ENCODE measurements at places on chromosomes 7 and 10. TPM values are rescaled to one million over a fixed set of nuclear protein-coding genes. Genes with fewer than 3 reads are reported as not detected.

HECW1 gene
- 0.28 TPM for total RNA-seq

LIPK gene
- total RNA-seq = not detected

CALY gene
- not detected for total RNA-seq

PSD gene
- 31.3 TPM for total RNA-seq

NKX1-2 gene
- not detected for total RNA-seq

TEX47 gene
- not detected for total RNA-seq

LGI1 gene
- not detected for total RNA-seq

GRCh38 chr7:77327932-77328628 lies 88.1 kb downstream of the GSAP start:
- H3K27me3 ChIP-seq = no peaks in the 10 kb centered on the region
- H3K4me1 ChIP-seq = peaks cover 3% of the 10 kb centered on the region
- H3K4me3 ChIP-seq = no peak overlapping the region
- DNase-seq = no peak

- no peaks in the 10 kb centered on the region for H3K36me3 ChIP-seq
- H3K27me3 ChIP-seq = no peaks in the 10 kb centered on the region
- H3K4me3 ChIP-seq = no peak overlapping the region
- no peak overlapping the region for H3K27ac ChIP-seq
- no peak for DNase-seq
Observed at GRCh38 chr7:44808914-44809393, 12.5 kb downstream of the PPIA start.

- H3K27me3 ChIP-seq = no peaks in the 10 kb centered on the region
- no peak for DNase-seq
- H3K4me3 ChIP-seq = no peak overlapping the region
- no peaks in the 10 kb centered on the region for H3K36me3 ChIP-seq
Observed at GRCh38 chr7:15891151-15891881, 204.8 kb upstream of the MEOX2 start.

DNA sequence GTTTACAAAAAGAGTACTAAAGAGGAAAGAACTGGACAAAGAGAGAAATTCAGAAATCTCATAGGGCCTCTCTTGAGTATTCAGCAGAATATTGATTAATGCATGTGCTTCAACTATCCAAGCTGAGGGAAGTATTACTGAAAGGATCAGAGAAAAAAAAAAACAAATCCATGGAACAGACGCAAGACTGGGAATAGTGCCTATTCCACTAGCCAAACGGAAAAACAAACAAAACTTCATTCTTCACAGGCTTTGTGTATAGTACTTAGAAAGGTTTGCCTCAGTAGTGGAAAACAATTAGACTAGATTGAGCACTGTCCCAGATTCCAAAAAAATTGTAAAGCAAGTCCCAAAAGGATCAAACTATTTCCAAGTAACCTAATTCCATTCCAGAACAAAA lies 106.2 kb downstream of the TFEC start:
- no peak overlapping the region for H3K4me3 ChIP-seq
- no peaks in the 10 kb centered on the region for H3K27me3 ChIP-seq
- no peak overlapping the region for H3K27ac ChIP-seq
- DNase-seq = no peak

DNA sequence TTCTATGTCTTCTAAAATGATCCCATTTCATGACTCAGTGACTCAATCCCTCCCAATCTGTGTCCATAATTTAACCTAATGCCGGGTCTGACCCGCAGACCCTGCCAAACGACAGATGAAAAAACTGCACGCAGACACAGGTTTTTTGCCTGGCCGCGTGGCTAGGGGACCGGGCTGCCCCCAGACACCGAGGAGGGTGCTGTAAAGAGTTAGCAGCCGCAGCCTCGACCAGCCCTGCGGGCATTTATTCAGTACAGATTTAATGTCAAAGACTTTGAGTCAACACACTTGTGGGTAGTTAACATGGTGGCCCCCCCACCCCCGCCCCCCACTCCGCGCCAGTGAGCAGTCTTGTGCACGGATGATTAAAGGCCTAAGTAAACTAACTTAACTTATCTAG lies 1324.7 kb downstream of the GATA3 start:
- H3K27me3 ChIP-seq = no peaks in the 10 kb centered on the region
- H3K4me3 ChIP-seq = no peak overlapping the region
- no peak overlapping the region for H3K27ac ChIP-seq
- H3K36me3 ChIP-seq = no peaks in the 10 kb centered on the region
- no peaks in the 10 kb centered on the region for H3K4me1 ChIP-seq

GRCh38 chr10:91196268-91197048 lies 24.0 kb upstream of the PCGF5 start:
- H3K36me3 ChIP-seq = no peaks in the 10 kb centered on the region
- no peaks in the 10 kb centered on the region for H3K27me3 ChIP-seq
- H3K4me3 ChIP-seq = no peak overlapping the region
- H3K27ac ChIP-seq = no peak overlapping the region
- DNase-seq = no peak
- H3K4me1 ChIP-seq = no peaks in the 10 kb centered on the region

DNA sequence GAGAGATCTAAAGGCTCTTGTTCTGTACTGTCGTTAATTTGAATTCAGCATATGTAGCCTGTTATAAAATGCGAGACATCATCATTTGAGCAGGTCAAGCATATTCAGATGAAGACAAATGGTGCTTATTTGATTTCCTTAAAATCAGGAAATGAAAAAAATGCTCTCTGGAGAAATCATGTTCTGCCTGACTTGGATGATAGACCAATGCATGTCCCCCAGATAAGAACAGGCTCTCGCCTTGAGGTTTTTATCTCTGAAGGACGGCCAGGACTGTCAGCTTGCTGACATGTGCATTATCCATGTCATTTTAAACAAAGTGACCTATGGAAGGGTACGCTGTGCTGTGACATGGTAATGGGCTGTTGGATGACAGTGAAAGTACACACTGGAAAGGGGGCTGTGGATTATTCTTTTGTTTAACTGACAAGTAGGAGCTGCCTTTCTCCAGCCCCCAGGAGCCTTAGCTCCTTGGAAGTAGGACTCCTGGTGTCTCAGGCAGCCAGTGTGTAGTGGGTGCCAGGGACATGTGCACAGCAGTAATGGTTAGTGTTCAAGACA lies 695.1 kb upstream of the GALNT17 start:
- no peak overlapping the region for H3K4me3 ChIP-seq
- no peaks in the 10 kb centered on the region for H3K4me1 ChIP-seq
- no peaks in the 10 kb centered on the region for H3K36me3 ChIP-seq
- DNase-seq = no peak
- H3K27me3 ChIP-seq = no peaks in the 10 kb centered on the region

DNA sequence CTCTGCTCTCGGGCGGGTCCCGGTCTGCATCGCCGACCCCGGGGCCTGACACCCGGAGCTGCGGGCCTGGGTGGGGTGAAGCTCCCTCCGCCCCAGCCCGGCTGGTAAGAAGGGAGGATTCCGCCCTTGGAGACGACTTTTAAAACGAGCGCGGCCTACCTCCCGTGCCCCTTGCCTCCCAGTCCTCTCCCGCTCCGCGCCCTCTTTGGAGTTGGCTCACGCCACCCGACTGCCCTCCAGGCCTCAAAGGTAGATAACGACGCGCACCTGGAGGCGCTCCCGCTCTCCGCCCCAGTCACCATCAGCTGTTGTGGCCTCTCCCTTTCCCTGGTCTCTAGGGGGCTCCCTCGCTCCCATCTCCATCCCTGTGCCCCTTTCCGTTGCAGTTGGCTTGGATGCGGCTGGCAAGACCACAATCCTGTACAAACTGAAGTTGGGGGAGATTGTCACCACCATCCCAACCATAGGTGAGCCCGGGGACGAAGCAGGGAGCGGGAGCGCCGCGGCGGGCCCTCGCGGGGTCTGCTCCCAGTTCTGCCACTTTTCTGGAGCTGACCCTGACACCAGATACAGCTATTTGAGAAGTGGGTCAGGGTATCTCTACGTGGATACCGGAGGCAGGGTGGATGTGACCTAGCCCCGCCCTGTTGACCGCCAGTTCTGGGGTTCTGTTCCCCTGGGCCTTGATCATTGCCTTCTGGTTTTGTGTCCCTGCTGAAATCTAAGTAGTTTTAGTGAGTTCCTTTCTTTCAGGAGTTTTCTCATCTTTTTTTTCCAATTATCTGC lies 679 bp downstream of the ARF5 start:
- H3K36me3 ChIP-seq = no peaks in the 10 kb centered on the region
- H3K4me3 ChIP-seq = peak overlapping the region; percentile 49
- no peaks in the 10 kb centered on the region for H3K4me1 ChIP-seq
- H3K27me3 ChIP-seq = no peaks in the 10 kb centered on the region
- DNase-seq = peak; percentile 67
- peak overlapping the region; percentile 95 for H3K27ac ChIP-seq

GRCh38 chr7:39527296-39527695 lies 38.9 kb upstream of the YAE1 start:
- no peak overlapping the region for H3K4me3 ChIP-seq
- H3K27me3 ChIP-seq = no peaks in the 10 kb centered on the region
- DNase-seq = no peak
- H3K36me3 ChIP-seq = no peaks in the 10 kb centered on the region

DNA sequence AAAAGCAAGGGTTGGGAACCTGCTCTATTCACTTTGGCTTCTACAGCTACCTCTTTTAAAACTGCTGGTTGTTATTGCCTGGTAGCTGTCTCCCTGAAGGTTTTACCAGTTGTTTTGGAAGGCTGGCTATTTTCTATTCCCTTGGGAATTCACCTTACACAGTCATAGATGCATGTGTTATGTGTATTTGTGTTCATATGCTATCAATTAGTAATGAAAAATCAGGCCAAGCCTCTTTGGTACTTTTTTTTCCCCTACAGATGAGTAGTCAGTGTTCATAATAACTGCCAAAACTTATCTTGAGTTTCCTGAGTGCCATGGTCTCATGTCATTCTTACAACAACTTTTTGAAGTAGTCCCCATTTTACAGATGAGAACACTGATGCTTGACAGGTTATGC lies 738.0 kb upstream of the GALNT17 start:
- H3K4me1 ChIP-seq = no peaks in the 10 kb centered on the region
- no peak overlapping the region for H3K27ac ChIP-seq
- H3K36me3 ChIP-seq = no peaks in the 10 kb centered on the region

GRCh38 chr10:22649994-22650393 lies 64.4 kb downstream of the PIP4K2A start:
- no peak overlapping the region for H3K4me3 ChIP-seq
- H3K27ac ChIP-seq = no peak overlapping the region
- H3K27me3 ChIP-seq = no peaks in the 10 kb centered on the region
- peaks cover 7% of the 10 kb centered on the region for H3K4me1 ChIP-seq

GRCh38 chr7:112074464-112074863 lies 131.7 kb downstream of the DOCK4 start:
- DNase-seq = no peak
- no peaks in the 10 kb centered on the region for H3K27me3 ChIP-seq
- H3K27ac ChIP-seq = no peak overlapping the region
- no peaks in the 10 kb centered on the region for H3K4me1 ChIP-seq
- no peak overlapping the region for H3K4me3 ChIP-seq

DNA sequence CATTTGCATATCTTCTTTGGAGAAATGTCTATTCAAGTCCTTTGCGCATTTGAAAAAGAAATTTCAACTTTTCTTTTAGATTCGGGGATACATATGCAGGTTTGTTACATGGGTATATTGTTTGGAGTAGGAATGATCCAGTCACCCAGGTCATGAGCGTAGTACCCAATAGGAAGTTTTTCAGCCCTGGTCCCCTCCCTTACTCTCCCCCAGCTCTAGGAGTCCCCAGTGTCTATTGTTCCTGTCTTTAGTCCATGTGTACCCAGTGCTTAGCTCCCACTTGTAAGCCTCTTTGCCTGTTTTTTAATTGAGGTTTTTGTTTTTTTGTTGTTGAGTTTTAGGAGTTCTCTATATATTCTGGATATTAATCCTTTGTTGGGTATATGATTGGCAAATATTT lies 63.3 kb downstream of the SND1 start:
- H3K4me3 ChIP-seq = no peak overlapping the region
- H3K27ac ChIP-seq = no peak overlapping the region
- H3K27me3 ChIP-seq = no peaks in the 10 kb centered on the region
- no peak for DNase-seq
- H3K36me3 ChIP-seq = no peaks in the 10 kb centered on the region
- H3K4me1 ChIP-seq = no peaks in the 10 kb centered on the region

DNA sequence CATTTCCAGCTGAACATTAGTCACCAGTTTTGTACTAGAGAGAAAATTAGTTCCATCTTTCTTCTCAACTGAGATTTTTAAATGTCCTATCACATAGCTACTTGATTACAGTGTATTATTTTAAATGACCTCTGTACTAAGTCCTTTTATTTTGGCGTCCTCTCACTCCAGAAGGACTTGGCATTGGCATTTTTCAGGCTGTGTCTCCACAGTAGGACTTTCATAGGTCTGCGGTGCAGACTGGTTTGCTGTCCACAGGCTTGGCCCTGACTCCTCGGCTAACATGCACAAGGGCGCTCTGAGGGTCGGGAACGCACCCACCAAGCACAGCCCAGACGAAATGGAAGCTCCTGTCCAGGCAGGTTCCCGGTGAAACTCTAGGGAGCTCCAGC lies 6.5 kb downstream of the PTPRE start:
- no peak for DNase-seq
- no peak overlapping the region for H3K4me3 ChIP-seq
- H3K36me3 ChIP-seq = no peaks in the 10 kb centered on the region
- no peaks in the 10 kb centered on the region for H3K27me3 ChIP-seq

DNA sequence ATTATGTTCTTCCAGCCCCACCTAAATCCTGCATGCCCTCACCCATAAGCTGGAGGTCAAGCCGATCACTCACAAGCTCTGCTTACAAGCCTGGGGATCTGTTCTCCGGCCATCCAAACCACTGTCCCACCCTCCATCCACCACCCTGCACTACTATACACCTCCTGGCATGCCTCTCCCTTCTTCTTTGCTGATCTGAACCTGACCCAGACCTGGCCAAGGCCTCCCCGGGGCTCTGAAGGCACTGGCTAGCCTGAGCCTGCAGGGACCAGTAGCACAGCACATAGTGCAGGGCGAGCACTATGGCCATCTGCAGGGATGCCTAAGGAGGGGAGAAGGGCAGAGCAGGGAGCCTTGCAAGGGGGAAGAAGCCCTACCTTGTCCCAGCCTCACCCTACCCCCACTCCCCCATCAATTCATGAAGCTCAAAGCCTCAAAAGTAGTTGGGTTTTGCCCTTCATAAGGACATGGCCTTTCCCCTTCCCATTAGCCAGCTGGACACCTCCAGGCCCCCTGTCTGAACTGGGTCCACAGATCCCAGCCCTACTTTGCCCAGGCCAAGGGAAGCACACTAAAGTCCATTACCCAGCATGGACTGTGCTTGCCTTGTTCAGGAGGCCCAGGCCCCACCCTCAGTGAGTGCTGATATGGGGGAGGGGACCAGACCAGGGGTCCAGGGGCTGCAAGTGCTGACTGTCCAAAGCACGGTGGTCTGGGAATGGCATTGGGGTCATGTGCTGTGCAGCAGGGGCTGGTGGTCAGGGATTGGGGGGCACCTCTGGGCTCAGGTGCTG lies 29.6 kb downstream of the CHAT start:
- no peak overlapping the region for H3K4me3 ChIP-seq
- H3K4me1 ChIP-seq = no peaks in the 10 kb centered on the region
- no peaks in the 10 kb centered on the region for H3K36me3 ChIP-seq
- DNase-seq = no peak
- no peak overlapping the region for H3K27ac ChIP-seq

DNA sequence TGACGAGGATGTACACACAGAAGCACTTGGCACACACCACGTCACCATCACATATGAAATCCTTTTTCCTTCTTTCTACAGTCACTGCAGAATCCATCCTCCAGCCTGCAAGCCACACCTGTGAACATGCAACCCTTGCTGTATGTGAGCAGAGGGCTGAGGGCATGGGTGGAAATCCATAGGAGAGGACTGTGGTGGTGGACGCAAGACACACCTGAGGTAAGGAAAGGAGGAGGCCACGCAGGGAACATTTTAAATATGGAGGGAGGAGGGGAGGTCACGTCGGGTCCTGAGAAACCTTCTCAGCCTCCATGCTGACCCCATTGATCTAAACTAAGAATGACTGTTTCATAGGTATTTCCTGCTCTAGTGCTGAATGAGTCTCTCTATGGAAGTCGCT lies 28.6 kb downstream of the ADARB2 start:
- H3K27ac ChIP-seq = no peak overlapping the region
- DNase-seq = no peak

All from uterus (tissue), 4 donors.